ENCODE measurements at places on chromosomes 4 and X.

DNA sequence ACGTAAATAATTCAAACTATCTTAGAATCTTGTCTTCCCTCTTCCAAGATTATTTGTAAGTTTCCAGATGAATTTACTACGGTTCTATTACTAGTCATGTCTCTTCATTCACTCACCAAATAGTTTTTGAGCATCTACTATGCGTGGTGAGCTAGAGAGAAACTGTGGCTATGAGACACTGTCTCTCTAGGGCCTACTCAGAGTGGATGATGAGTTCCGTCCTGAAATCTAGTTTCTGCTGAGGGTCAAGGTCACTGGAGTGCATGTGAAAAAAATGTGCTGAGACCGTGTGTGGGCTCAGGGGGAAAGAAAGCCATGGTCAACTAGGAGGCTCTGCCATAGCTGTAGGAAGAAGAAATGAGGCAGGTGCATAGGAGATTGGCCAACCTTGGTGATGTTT lies 320.2 kb upstream of the GATB start:
- no peak for DNase-seq

GRCh38 chr4:168521721-168522120 lies 24.9 kb downstream of the PALLD start:
- no peak for DNase-seq

DNA sequence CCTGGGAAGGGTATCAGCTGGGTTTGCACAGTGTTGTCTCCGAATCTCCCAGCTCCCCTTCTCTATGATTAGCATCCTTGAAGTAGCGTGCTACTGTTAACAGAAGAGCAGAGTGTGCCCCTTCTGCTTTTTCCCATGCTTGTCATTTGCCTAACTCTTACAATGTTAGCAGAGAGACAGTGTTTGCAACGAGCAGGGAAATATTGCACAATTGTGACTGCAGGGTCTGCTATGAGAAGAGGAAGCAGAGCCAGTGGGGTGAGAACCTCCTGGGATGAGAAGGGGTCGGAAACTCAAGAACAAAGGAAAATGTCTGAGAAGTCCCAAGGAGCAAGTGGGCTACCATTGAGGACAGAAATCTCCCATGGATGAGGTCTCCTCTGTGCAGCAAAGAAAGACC lies 7.8 kb upstream of the CHRNA9 start:
- peak; percentile 41 for DNase-seq

- no peak for DNase-seq
Measured at GRCh38 chr4:106426069-106426468, 57.5 kb upstream of the GIMD1 start.

DNA sequence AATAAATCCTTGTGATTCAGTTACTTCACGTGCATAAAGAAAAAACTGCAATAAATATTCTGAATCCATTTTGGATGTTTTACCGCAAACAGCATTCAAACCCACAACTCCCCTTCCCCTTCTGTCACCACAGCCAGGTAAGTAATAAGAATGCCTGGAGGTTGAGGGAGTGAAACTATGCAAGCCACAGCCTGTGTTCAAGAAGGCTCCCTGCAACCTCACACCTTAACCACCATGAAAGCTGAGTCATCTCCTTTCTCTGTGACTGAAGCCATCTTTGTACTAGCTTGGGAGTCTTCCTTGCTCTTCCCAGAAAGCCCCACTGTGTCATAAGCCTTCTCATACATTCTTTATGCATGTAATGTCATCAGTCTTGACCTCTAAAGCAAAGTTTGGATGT lies 297.0 kb upstream of the PUDP start:
- no peak for DNase-seq

DNA sequence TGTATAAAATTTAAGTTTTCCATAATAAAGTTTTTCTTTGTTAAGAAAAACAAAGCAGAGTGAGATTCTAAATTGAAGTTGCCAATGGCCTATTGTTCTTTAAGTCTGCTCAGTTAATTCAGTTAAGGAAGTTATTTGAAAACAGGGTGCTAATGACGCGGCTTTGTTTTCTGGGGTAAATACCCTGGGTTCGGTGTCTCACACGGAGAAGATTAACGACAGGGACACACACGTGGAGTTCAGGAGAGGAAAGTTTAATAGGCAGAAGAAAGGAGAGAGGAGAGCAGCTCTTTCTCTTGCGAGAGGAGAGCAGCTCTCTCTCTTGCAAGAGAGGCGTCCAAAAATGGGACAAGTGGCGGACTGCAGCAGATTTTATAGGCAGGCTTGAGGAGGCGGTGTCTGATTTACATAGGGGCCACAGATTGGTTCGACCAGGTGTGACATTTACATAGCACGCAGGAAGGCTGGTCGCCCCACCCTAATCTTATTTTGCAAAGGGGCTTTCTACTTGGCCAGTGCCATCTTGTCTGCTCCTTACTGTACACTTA lies 9.6 kb downstream of the CA5B start:
- DNase-seq, result no peak

GRCh38 chr4:121462660-121463261 lies 81.9 kb upstream of the QRFPR start:
- peak; percentile 64 for DNase-seq

GRCh38 chr4:135408109-135408508 lies 1206.5 kb upstream of the PABPC4L start:
- DNase-seq, result no peak

DNA sequence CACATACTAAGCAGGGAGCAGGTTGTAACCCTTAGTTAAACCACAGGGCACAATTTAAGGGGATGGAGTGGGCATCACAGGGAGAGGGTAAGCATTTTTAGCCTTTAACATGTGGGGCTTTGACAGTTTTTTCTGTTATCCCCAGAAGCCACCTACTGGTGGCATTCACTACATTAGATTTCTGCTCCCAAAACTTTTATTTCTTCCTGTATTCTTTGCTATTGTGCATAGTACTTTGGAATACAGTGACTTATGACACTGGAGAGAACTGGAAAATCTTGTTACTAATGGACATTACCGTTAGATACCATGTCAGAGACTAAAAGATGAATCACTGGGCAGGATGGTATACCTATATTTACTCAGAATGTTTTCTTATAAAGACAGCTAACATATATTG lies 7.3 kb downstream of the TRIM75 start:
- DNase-seq, result peak; percentile 21

DNA sequence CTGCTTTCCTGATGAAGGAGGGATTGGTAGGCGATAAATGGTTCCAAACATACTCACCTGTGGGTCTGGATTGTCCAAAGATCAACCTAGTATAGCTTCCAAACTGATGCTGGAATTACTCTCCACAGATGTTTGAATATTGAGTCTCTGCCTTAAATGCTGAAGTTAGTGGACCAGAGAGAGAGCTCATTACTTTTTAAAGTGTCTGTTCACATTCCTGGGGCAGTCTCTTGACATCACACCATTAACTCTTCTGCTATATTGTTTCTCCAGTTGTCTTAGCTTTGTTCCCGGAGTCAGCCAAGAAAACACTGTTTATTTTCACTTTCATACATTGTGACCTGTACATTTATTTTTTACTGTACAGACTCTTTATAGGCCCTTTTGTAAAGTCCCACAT lies 35.4 kb downstream of the ARHGEF38 start:
- DNase-seq, result no peak

GRCh38 chr4:23889814-23890341 lies at the start of gene PPARGC1A:
PPARGC1A (minus strand) TSS chr4:23890047; CDS start chr4:23889957, 90 bp downstream.
- DNase-seq, result peak; percentile 75

- no peak for DNase-seq
Measured at GRCh38 chrX:13081395-13082205, 37.2 kb upstream of the FAM9C start.

DNA sequence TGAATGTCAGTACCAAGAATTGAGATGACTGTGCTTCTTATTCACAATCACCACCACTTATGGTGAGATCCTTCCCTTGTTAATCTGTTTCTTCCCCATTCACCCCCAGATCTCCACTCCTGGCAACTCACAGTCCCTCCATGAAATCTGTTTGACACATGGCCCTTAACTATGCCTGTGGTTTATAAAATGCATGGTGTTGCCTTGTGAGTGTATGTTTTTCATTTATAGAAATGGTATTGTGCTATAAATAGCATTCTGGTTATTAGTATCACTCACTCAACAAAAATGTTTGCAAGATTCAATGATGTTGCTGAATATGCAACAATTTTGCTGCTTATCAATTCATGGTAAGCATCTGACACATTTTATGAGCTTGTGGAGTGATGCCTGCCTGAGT lies 131.0 kb downstream of the PRKX start:
- no peak for DNase-seq

DNA sequence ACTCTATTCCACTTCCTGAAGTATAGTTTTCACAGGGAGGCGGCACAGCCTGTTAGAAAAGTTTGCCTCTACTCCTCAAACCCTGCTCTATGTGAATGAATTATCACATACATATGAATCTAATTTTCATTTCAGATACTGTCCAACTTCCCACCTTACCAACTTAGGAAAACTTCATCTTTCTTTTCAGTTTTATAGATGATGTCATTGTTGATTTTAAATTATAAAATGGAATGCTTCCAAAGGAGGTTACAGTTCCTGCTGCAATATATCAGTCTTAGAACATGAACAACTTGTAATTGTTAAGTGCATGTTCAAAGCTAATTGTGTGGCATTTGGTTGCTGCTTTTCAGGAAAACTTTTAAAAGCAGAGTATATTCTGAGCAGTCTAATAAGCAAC lies 92.4 kb downstream of the NEUROG2 start:
- DNase-seq, result no peak

DNA sequence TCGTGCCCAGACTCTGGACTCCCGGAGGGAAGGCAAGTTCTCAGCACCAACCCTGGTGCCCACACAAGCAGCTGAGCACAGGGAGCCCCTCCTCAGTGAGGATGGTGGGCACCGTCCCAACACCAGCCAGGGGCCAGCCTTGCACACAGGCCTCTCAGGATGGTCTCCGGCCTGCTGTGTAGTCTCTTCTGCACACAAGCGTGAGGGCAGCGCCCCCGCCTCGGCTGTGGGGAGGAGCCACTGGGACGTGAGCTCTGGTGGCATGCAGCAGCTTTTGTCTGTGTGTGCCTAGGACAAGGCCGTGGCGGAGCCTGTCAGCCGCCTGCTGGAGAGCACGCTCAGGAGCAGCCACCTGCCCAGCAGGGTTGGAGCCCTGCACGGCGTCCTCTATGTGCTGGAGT lies 16.1 kb upstream of the MSANTD1 start:
- DNase-seq, result no peak

GRCh38 chrX:17592117-17592516 lies 145.2 kb upstream of the SCML1 start:
- no peak for DNase-seq

GRCh38 chrX:10512258-10512657 lies 108.1 kb downstream of the MID1 start:
- DNase-seq, result no peak

- no peak for DNase-seq
Measured at GRCh38 chrX:2767631-2768455, 16.0 kb downstream of the XG start.

DNA sequence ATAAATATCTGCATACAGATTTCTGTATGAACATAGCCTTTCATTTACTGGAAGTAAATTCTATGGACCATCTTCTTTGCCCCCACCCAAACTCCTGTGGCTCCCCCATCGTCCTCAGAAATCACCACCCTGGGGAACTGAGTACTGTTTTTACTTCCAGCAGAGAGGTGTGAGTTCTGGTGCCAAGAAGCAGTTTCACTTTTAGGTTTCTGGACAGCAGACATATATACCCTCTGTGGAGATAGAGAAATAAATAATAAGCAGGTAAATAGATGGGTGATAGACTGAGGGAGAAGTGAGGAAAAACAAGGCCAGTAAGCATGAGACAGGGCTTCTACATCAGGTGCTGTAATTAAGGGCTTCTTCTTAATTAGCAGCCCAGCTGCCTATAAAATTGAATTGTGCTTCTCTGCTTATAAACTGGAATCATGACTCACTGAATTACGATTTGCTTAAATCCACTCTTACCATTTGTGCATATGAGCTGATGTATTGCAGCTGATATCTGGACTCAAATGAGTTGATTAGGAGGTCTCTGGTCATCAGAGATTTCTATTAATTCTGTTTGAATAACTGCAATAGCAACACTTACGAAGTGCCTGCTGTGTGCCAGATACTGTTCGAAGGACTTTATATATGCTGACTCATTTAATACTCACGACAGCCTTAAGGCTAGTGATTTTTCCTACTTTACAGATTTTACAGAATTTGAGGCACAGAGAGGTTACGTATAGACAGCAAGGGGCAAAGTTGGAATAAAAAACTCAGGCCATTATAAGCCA lies 60.8 kb upstream of the DHX15 start:
- DNase-seq, result no peak

- no peak for DNase-seq
Measured at GRCh38 chr4:86971355-86971683, 36.5 kb downstream of the AFF1 start.

- no peak for DNase-seq
Measured at GRCh38 chr4:157280673-157281072, 60.1 kb downstream of the GRIA2 start.

DNA sequence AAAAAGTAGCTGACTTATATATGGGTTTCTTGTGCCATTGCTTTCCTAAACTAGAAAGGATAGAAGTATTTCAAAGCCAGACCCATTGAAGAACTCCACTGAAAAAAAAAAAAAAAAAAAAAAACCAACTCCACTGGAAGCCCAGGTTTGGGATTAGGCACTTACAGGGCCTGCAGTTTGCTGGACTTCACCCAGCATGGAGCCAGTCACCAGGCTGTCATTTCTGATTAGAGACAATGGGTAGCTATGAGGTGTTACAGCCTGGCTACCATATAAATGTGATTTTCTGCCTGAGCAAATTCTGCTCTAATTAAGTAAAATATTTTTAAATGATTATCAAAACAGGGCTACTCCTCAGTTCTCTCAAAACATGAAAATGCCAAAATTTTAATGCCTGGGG lies 49.5 kb downstream of the HS6ST2 start:
- DNase-seq, result no peak

DNA sequence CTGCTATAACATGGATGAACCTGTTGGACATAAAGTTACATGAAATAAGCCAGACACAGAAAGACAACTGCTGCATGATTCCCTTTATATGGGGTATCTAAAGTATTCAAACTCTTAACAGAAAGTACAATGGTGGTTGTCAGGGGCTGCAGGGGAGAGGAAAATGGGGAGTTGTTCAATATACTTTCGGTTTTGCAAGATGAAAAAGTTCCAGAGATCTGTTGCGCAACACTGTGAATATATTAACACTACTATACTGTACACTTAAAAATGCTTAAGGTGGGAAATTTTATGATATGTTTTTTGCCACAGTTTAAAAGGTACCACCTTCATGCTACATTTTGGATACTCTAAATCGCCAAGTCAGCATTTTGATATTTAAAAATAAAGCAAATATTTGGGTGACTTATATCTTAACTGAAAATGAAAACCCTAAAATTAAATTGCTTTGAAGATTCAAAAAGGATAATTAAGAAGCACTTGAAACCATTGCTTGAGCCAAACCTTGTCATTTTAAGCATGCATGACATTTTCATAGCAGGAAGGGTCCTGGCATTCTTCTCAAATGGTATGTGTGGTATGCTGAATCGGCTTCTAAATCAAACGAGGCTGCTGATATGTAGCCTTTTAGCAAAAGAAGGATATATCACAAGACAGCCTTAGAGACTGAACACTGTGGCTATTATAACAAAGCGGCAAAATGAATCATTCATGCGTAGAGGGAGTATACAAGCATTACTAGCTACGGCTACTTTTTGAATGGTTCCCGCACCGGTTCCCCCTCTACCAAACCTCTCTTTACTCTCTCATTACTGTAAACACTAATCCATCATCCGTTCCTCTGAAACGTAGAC lies 607.1 kb upstream of the DIPK2B start:
- DNase-seq, result no peak

- DNase-seq, result no peak
Measured at GRCh38 chr4:64718091-64718490, 308.8 kb upstream of the TECRL start.
